ENCODE measurements at places on chromosomes 6 and 20.

- DNase-seq = no peak
Observed at GRCh38 chr20:53897884-53898555, 172.4 kb downstream of the BCAS1 start.

- no peak for DNase-seq
Observed at GRCh38 chr6:143397227-143398222, 53.0 kb downstream of the ADAT2 start.

GRCh38 chr20:407133-407952 lies 756 bp upstream of the RBCK1 start:
- DNase-seq = no peak

GRCh38 chr20:32523613-32524213 lies 61.4 kb downstream of the NOL4L start:
- DNase-seq = no peak

DNA sequence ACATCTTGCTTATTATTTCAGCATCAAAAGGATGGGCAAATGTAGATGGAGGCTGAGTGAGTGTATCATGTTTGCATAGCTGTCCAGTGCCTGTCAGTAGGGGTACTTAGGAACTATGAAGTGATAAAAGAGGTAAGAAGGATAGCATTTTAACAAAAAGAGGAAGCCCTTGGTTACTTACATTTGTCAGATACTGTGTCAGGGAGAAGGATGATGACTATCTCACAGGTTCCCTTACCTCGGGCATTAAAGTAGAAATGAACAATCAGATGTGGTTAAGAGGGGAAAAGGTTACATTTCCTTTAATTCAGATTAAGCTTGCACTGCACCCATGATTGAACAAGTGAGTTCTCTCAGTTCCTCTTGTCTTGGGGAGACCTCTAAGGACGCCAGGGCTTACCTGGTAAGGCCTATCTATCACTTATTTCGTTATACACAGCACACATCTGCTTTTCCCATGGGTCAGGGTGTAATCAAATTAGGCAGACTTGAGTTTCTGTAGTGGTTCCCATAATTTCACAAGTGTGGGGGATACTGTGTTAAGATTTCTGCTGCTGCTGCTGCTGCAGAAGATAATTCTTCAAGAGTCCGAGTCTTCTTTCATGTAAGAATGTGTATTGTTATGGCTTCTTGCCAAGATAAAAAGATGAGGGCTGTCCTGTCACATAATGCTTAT lies 4.5 kb downstream of the FOXO3 start:
- DNase-seq = no peak

DNA sequence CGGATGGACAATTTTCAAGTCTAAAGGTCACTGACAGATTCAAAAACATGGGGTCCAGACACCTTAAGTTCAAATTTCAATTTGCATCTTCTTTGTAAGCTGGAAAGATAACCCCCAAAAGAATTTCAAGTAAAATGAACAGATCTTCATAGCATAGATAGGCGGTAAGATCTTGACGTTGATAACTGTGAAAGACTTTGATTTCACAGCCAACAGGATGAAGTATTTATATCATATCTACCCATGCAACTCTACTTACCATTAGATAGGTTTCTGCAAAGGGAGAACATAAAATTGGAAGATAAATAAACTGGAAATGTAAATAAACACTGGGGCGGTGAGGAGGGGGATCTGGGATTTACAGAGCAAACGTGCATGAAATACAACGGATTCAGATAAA lies 137.8 kb downstream of the IPCEF1 start:
- no peak for DNase-seq

- DNase-seq = no peak
Observed at GRCh38 chr6:146434732-146435390, 108.8 kb upstream of the RAB32 start.

DNA sequence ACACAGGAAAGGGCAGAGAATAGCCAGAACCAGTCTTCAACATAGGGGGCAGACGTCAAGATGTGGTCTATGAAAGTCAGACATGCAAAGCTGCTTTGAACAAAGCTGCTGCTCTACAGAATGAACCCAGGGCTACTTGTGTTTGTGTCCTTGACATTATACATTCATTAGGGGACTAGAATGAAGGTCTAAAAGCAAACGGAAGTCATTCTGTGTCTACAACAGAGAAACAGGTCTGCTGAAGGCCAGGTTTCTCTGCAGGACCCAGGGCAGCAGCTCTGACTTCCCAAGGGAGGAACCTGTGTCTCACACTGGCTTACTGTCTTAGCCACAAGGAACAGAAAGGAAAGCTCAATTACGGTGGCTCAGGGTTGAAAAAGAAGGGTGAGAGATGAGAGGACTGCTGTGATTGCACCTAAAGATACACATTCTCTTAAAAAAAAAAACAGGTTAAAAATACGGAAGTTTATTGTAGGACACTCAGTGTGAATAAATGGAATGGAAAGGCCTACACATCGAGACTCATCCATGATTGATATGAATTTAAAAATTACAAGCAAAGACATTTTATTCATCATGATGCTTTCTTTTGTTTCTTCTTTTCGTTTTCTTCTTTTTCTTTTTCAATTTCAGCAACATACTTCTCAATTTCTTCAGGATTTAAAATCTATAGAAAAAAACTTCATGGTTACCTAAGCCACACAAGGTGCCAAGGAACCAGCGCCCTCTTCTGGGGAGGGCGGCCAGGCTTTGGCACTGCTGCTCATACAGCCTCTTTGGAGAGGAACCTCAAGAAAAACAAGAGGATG lies 6.7 kb downstream of the PSMA7 start:
- no peak for DNase-seq

GRCh38 chr6:156694679-156695078 lies 82.5 kb upstream of the ARID1B start:
- no peak for DNase-seq

GRCh38 chr6:126054258-126054702 lies 67.9 kb downstream of the TRMT11 start:
- DNase-seq = no peak

- DNase-seq = no peak
Observed at GRCh38 chr6:119844387-119844786, 494.8 kb upstream of the MAN1A1 start.

- DNase-seq = no peak
Observed at GRCh38 chr6:72669324-72669723, 47.5 kb downstream of the KCNQ5 start.

DNA sequence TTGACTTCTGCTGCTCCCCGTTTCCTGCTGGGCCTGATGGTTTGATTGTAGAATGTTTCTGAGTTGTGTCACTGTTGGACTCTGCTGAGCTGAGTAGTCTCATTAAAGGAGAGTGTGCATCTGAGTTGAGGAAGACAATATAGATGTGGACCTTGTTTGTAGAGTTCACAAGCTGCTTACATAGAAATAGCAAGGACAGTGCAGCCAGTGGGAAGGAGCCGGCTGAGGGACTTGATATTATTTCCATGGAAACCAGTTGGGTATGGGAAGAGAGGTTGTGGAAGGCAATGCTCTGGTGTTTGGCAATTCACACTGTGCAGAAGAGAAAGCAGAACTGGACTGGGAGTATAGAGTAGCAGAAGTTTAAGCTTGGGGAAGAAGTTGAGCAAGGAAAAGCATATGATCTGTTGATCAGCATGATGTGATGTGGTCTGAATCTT lies 14.8 kb downstream of the IGF2R start:
- no peak for DNase-seq

GRCh38 chr6:143545976-143546547 lies 34.5 kb upstream of the FUCA2 start:
- no peak for DNase-seq

- no peak for DNase-seq
Observed at GRCh38 chr6:90199900-90200299, 96.7 kb downstream of the BACH2 start.

GRCh38 chr6:551405-551804 lies 105.5 kb downstream of the HUS1B start:
- no peak for DNase-seq

- DNase-seq = no peak
Observed at GRCh38 chr20:34713194-34713943, 9.2 kb downstream of the TP53INP2 start.

DNA sequence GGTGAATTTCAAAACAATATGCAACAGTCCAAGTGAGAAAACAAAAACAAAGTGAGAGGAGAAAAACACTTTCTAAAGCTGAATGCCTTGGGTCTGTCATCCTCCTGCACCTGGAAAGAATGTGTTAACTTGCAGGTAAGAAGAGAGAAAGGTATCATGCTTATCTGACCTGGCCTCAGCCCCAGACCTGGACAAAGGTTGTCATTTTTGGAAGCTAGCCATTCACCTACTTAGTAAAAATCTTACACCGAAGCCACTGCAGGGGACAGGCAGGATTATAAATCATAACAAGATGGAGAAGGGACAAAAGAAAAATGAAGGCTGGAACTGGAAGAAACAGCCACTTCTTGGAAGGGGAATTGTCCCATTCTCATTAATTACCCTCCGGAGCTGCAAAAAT lies 69.4 kb downstream of the GFOD1 start:
- DNase-seq = no peak

GRCh38 chr20:3014662-3015061 lies 28.8 kb upstream of the GNRH2 start:
- DNase-seq = no peak

DNA sequence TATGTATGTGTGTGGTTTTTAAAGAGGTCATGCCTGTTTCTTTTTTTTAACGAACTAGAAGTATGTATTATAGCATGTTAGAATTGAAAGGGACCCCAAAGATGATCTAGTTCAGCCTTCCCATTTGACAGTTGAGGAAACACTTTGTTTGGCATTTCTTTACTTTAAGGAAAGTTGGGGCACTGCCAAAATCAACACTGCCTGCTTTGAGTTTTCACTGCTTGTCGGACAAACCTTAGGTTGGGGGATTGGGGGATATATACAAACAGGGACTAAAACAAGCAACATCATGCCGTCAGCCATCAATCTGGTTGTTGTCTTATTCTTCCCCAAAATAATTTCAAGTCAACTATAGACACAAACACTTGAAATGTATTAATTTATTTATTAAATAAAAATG lies 14.1 kb upstream of the CALHM6 start:
- DNase-seq = no peak

GRCh38 chr20:2986466-2986865 lies 57.0 kb upstream of the GNRH2 start:
- DNase-seq = no peak

GRCh38 chr6:139256087-139256486 lies 35.7 kb downstream of the TXLNB start:
- no peak for DNase-seq

GRCh38 chr6:130148181-130148580 lies 74.6 kb downstream of the SAMD3 start:
- DNase-seq = no peak

DNA sequence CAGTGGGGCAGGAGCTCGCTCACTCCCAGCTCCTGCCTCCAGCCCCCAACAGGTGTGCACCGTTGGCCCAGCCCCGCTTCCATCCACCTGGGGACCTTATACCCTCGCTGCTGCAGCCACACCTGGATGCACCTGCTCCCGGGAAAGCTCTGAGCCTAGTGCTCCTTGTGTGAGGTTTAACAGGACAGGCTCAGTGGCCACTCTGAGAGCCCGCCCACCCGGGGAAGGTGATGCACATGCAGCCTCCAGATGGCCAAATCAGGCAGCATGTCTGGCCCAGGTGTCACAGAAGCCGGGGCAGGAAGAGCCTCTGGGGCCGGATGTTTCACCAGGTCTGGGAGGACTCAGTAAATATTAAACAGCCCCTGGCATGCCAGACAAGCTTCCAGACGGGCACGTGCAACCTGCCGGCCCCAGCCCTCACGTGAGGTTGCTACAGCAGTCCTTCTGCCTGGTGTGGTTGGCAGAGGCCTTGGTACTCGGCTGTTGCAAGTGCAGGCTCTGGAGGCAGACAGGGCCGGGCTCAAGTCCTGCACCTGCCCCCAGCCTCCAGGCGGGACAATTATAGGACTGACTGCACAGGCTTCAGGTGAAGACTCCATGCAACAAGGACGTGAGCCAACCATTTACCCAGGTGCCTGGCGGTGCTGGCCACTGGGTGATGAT lies 66.9 kb downstream of the RIPOR3 start:
- no peak for DNase-seq

- DNase-seq = no peak
Observed at GRCh38 chr20:3371754-3372153, 35.7 kb downstream of the DNAAF9 start.

DNA sequence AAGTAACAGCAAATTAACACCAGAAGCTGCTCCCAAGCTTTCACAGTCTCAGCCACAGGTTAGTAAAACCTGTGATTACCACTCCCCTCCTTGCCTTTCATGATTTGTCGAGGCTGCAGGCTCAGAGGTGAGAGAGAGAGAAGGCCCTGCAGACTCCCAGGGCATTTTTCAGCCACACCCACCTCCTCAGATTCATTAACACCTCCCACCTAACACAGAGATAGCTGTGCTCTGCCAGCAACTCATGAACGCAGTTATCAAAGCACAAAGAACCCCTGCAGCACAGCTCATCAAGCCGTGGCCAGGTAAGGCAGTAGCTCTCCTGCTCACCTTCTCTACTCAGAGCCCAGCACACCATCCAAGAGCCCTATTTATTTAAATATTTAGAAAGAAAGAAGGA lies 27.1 kb downstream of the F13A1 start:
- no peak for DNase-seq

DNA sequence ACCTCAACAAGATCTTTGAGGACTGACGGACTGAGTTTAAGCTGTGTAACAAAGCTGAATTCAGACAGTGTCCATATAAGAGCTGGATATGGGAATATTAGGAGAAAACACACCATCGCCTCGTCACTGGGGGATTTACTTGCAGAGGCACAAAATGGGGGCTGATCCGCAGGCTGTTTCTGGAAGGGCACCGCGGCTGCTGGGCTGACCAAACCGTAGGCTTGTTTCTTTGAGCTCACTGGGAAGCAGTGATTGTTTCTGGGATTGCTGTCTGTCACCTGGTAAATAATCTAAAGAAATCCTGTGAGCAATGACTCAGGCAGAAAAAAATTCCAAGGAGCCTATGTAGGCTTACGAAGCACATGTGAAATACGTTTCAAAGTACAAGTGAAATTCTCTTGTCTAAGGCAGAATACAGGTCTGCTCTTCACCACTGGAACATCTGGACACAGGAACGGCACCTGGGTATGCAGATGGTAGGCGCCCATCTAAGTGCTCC lies 63.9 kb upstream of the MPC1 start:
- no peak for DNase-seq

DNA sequence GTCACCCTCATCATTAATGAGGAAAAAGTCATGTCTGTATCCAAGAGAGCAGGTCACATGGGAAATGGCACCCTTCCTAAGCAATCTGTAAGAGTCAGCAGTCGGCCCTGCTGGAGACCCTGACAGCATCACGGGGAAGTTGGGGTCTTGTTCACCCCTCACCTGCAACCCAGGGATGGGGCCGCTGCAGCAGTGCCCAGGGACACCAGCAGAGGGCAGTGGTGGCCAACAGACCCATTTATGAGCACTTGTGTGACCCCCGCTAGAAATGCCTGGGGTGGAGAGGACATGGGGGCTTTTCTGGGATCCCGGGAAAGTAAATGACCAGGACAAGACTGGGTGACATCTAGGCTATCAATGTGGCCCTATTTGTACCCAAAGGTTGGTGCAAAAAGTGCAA lies 35.9 kb downstream of the ANKRD60 start:
- no peak for DNase-seq

DNA sequence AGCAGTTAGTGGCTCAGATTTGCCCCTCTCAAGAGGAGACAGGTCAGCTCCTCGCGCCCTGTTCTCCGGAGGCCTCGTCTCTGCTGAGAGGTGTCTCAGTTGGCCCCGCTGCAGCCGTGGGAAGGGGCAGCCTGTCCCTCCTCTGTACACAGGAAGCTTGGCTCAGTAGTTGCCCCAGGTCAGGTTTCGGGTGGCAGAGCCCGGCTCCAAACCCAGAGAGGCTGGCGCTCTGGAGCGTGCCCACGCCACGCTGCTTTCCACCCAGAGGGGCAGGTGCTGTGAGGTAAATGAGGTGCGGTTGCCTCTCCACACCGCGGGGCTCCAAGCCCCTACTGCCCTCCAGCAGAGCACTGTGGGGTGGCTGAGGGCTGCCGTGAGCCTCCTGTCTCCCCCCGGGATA lies 16.0 kb downstream of the DYNLT1 start:
- DNase-seq = no peak

Measured in cortex of kidney (tissue), 1 donor.